ENCODE measurements at places on chromosomes 1 and 21.

DNA sequence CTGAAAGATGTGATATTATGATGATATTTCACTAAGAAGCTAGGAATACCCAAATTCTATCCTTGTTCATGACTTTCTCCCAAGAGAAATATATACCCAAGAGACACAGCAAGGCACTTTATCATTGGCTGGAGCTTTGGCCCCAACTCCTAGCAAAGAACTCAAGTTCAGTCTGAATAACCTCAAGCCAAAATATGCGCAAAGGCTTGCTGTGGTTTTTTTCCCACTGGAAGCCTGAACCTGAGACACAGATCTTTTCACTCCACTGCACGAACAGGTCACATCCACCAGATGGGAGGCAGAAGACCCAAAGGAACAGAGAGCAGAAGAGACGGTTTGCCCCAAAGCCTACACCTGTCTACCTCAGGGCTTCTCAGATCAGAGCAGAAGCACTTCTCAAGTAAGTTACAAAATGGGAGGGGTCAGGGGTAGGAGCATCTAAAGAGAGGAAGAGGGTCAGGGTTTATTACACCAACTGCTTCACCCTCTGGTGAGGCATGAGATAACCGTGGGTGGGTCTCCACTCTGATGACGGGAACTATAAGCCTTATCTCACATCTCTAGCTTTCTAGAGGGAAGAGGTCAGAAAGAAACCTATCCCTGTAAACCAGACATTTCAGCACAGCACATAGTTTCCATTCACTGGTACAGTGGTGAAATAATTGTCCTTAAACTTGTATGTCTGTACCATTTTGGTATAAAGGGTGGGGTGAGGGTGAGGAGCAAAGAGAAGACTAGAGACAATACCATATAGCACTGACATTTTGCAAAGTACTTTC, 17.1 kb upstream of the CDC42BPA start:
- DNase-seq = no peak

GRCh38 chr1:6962478-6962995, 177.3 kb downstream of the CAMTA1 start:
- DNase-seq = peak; percentile 80

DNA sequence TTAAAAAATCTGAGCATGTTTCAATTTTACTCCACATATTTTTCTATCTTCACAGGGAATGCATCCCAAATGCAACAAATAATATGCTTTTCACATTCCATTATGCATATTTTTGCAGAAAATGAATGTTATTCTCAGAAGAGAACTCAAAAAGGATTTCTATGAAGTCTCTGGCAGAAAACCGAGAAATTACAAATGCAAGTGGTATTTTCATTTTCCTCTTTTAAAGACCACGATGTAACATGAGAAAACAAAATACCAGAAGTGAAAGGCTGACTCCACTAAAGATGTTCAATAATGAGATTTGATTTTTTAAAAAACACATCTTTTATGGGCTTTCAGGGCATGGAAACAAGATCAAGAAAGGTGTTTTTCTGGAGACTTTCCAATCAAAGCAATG, 5.0 kb upstream of the PDC start:
- no peak for DNase-seq

DNA sequence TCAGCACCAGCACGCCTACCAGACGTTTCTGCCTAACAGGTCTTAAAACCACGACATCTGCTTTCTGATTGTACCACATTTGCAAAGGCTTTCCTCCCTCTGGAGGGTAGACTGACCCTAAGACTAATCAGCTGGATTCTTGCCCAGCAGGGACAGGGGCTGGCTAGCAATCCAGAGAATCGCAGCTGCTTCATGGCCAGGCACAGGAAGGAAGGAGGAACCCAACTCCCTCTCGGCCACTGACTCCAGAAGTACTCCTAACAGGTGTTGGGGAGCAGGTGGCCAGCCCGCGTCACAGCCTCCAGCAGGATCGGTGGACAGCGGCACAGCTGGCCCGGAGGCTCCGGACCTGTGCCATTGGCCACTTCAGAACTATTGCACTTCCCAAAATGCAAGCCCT, 180.8 kb downstream of the NPHP4 start:
- no peak for DNase-seq

GRCh38 chr1:221850470-221851187, 108.7 kb upstream of the DUSP10 start:
- no peak for DNase-seq

GRCh38 chr1:30255111-30255724, 468.2 kb downstream of the MATN1 start:
- DNase-seq = no peak

GRCh38 chr1:66626261-66626660, 92.3 kb downstream of the SGIP1 start:
- peak; percentile 9 for DNase-seq

- no peak for DNase-seq
Measured at GRCh38 chr1:184101141-184101540, 49.6 kb downstream of the TSEN15 start.

DNA sequence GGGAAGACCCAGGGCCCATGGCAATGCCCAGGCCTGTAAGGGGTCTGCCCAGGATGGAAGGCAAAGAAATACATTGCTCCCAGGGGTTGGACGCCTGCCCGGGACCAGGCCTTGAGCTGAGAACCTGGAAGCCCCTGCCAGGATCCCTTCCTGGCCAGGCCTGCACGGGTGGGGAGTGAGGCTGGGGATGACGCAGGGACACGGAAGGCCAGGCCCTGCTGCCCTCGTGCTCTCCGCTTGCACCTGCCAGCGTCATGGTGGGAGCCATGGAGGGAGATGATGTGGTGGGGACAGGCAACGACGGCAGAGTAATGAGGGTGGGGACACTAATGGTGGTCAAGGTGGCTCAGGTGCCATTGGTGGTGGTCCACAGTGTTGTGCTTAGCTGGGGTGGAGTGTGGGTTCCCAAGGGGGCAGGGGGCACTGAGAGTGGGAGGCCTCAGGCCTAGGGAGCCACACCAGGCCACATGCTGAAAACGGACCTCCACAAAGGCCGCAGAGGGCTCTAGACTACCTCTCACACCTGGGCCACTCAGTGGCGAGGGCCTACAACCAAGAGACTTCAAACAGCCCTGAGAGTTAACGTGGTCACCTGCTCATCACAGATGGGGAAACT, 4.3 kb downstream of the HES3 start:
- DNase-seq = no peak

DNA sequence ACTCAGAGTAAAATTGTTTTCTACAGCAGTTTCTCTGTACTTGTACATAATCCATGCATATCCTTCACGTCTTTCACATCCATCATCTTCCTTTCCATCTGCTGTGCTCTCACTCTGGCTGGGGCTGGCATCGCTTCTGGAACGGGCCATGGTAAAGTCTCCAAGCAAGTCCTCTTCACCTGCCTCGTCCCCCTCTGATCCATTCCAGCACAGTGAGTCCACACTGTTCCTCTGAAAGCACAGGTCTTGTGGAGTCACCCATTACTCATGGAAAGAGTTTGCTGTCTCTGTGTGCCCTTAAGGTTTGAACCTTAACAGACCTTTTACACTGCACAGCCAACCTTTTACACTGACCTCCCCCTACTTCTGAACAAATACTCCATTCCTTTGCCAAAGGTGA, 313.6 kb downstream of the ASTN1 start:
- no peak for DNase-seq

- peak; percentile 53 for DNase-seq
Measured at GRCh38 chr1:160307118-160307791, 22.3 kb upstream of the PEX19 start.

GRCh38 chr1:84859866-84860265, 33.1 kb downstream of the LPAR3 start:
- no peak for DNase-seq

DNA sequence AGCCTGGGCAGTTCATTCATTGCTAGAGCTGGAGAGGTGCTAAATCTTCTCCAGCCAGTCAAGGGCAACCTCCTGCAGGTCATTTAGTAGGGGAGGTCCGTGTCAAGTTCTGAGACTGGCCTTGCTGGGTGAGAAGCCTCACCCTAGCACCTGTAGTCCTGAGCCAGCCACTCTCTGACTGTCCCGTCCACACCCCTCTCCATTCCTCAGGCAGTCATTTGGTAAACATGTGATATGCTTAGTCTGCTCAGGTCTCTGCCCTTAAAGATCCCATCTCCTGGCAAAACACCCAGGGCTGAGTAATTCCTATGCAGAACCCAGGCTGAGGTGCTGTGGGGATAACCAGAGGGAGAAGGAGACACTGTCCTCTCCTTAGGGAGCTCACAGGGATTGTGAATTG, 13.7 kb upstream of the IGFN1 start:
- DNase-seq = no peak

GRCh38 chr1:21278860-21279845, 11.1 kb downstream of the ECE1 start:
- DNase-seq = no peak

DNA sequence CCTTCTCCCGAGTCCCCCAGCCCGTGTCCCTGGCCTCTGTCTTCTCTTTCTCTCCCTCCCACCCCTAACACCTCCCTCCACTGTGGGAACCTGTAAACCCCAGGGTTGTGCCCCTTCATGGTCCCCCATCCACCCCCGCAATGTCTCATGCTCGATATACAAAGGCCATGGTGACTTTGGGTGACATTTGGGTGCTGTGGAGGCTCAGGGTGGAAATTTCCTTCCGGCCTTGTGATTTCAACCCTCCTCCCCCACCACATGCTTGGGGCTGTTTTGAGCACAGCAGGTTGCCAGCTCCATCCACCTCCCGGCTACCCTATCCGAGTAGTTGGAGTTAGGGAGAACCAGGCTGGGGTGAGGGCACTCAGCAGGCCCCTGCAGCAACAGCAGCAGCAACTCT, 25.7 kb upstream of the VPS13D start:
- no peak for DNase-seq

DNA sequence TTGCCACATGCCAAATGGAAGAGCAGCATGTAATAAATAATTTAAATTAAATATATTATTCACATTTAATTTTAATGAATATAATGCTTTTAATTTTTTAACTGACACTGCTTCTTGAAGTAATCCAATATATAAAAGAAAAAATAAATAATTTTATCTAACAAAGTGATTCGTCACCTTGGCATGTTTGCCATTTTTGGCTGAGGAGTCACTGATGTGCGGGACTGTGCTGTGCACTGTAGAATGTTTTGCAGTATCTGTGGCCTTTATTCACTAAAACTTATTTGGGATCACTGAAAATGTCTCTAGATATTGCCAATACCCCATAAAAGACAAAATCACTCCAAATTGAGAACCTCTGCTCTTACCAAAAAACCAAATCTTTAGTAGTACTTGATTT, 807.8 kb downstream of the BRINP3 start:
- DNase-seq = no peak

- DNase-seq = no peak
Measured at GRCh38 chr1:61084491-61085031, 2.2 kb downstream of the NFIA start.

DNA sequence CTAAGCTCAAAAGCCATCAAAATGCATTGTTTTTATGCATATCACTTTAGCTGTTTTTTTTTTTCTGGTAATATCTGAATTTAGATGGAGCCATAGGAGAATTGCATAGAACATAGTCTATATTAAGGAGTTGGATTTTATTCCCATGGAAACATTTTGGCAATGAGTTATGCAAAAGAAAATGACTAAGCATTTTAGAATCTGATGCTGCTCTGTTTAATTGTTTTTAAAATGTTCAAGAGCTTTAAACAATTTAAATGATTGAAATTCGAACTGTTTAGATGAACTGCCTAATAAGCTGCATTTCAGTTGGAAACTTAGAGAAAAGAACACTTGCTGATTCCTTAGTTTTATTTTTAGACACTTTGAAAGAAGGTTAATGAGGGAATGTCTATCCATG, 1531.5 kb upstream of the B3GALT2 start:
- DNase-seq = no peak

DNA sequence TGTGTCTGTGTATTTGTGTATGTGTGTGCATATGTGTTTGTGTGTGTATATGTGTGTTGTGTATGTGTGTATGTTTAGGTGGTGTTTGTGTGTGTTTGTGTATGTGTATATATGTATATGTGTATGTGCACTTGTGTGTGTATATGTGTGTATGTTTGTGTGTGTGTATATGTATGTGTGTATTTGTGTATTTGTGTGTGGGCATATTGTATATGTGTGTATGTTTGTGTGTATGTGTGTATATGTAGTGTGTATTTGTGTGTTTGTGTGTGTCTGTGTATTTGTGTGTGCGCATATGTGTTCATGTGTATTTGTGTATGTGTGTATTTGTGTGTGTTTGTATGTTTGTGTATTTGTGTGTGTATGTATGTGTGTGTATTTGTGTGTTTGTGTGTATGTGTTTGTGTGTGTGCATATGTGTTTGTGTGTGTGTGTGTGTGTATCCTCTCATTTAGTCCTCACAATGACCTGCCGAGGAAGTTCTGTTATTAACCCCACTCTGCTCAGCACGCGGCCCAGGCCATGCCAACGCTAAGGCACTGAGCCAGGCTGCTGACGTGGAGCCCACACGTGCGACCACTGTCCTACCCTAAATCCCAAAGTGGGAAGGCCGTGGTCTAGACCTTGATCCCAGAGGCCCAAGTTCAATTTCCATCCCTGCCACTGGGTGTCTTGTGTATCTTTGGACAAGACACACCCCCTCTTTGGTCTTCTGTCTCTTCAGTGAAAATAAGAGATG, 43.2 kb upstream of the TMEM51 start:
- DNase-seq = peak; percentile 74

DNA sequence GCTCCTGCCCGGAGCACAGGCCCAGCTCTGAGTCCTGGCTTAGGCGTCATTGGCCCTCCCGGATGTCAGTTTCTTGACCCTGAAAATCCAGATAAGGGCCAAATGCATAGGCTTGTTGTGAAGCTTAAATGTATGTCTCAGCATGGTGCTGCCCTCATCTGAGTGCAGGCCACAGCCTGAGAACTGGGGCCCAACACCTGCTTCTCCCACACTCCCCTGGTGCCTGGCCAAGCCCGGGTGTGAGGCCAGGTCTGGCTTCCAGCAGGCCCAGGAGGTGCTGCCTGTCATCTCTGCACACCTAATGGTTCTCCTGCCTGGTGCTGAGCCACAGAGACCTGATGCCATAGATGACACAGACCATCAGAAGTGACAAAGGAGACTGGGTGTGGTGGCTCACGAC, 14.0 kb downstream of the MX2 start:
- DNase-seq = no peak

- DNase-seq = no peak
Measured at GRCh38 chr1:222757646-222758268, 20.8 kb downstream of the FAM177B start.

GRCh38 chr1:77310924-77311323, 29.1 kb downstream of the AK5 start:
- DNase-seq = peak; percentile 52

GRCh38 chr1:71196685-71197084, 115.8 kb upstream of the ZRANB2 start:
- DNase-seq = peak; percentile 31

GRCh38 chr1:186722711-186723309, 42.6 kb upstream of the PTGS2 start:
- DNase-seq = peak; percentile 76

GRCh38 chr1:40384413-40384762, 10.9 kb downstream of the SMAP2 start:
- DNase-seq = peak; percentile 51

- DNase-seq = peak; percentile 65
Measured at GRCh38 chr1:185681034-185681633, 53.1 kb upstream of the HMCN1 start.

DNA sequence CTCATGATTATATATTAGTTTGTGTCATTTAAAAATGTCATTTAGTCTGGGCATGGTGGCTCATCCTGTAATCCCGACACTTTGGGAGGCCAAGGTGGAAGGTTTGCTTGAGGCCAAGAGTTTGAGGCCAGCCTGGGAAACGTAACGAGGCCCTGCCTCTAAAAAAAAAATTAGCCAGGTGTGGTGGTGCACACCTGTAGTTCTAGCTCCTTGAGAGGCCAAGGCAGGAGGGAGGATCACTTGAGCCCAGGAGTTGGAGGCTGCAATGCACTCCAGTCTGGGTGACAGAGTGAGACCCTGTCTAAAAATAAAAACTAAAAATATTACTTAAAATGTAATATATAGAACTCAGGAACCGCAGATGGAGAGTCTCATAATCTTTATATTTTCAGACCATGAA, 34.6 kb downstream of the RUNX3 start:
- DNase-seq = no peak

All from common myeloid progenitor, CD34-positive (primary cell).